ENCODE measurements at places on chromosomes 3 and 15. TPM values are rescaled to one million over a fixed set of nuclear protein-coding genes. Genes with fewer than 3 reads are reported as not detected.

- H3K27ac ChIP-seq: no peak overlapping the region
- no peaks in the 10 kb centered on the region for H3K36me3 ChIP-seq
- H3K4me3 ChIP-seq: no peak overlapping the region
- no peaks in the 10 kb centered on the region for H3K27me3 ChIP-seq
Observed at GRCh38 chr3:162193148-162194095, 696.8 kb downstream of the OTOL1 start.

DNA sequence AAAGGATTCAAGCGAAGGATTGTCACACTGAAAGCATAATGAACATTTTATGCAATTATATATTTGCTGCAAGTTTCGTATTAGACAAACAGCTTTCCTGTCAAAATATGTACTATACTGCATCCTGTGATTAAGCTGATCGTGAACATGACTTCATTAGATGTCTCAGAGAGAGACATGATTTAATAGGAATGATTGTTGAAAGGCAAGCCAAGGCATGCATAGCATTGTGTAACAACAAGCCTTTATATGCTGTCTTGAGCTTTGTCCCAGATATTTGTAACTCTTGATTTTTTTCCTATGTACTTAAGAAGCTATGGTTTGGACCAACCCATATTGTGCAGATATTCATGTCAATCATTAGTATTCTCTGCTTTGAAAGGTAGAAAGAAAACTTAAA is 309.1 kb downstream of the KCNH8 start:
- H3K27ac ChIP-seq: no peak overlapping the region
- no peak overlapping the region for H3K4me3 ChIP-seq
- no peaks in the 10 kb centered on the region for H3K27me3 ChIP-seq
- no peaks in the 10 kb centered on the region for H3K36me3 ChIP-seq
- H3K4me1 ChIP-seq: peaks cover 5% of the 10 kb centered on the region

GRCh38 chr3:63912768-63913588 is 795 bp upstream of the SCAANT1 start:
- no peaks in the 10 kb centered on the region for H3K36me3 ChIP-seq
- peak overlapping the region; percentile 40 for H3K27ac ChIP-seq
- peak; percentile 75 for DNase-seq
- H3K4me1 ChIP-seq: peaks cover 5% of the 10 kb centered on the region

DNA sequence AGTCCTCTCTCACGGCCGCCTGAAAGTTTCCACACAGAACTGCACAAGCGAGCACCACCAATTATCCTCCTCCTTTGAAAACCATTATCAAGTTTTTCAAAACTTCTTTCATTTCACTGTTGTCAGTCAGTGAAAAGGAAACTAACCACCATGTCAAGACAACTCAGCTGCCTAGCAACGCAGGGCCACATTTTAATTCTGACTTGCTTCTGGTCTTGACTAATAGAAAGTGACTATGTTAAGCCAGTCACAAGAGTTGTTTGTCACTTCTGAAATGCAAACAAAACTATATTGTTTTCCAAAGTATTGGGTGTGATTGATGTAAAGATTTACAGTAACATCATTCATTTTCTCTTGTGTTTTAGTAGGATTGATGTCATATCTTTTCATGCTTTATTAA is 612.8 kb upstream of the AGTR1 start:
- H3K4me3 ChIP-seq: no peak overlapping the region
- no peaks in the 10 kb centered on the region for H3K4me1 ChIP-seq
- no peak for DNase-seq
- no peaks in the 10 kb centered on the region for H3K27me3 ChIP-seq

GRCh38 chr3:76065964-76066363 is 280.6 kb upstream of the ZNF717 start:
- H3K27me3 ChIP-seq: no peaks in the 10 kb centered on the region
- peaks cover 20% of the 10 kb centered on the region for H3K4me1 ChIP-seq
- DNase-seq: no peak
- H3K27ac ChIP-seq: no peak overlapping the region
- no peak overlapping the region for H3K4me3 ChIP-seq

- H3K36me3 ChIP-seq: no peaks in the 10 kb centered on the region
- no peak for DNase-seq
- H3K27me3 ChIP-seq: no peaks in the 10 kb centered on the region
- no peaks in the 10 kb centered on the region for H3K4me1 ChIP-seq
- H3K27ac ChIP-seq: no peak overlapping the region
Observed at GRCh38 chr15:34603095-34603494, 19.6 kb upstream of the GOLGA8B start.

- H3K4me3 ChIP-seq: no peak overlapping the region
- no peaks in the 10 kb centered on the region for H3K27me3 ChIP-seq
- H3K36me3 ChIP-seq: no peaks in the 10 kb centered on the region
Observed at GRCh38 chr3:111903067-111903511, 44.0 kb downstream of the PHLDB2 start.

DNA sequence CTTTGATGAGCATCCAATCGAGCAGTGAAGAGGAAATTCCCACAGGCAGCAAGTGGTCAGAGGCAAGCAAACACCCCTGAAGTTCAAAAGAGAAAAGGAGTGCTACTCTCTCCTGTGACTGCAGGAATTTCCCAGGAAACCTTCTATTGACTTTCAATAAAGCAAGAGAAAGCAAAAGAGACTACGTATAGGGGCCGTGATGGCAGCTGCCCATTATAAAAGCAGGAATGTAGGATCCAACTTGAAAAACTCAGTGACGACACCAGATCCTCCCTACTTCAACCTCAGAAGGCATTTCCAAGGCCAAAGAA is 53.1 kb upstream of the IP6K2 start:
- peak overlapping the region; percentile 74 for H3K27ac ChIP-seq
- H3K36me3 ChIP-seq: no peaks in the 10 kb centered on the region
- H3K4me3 ChIP-seq: no peak overlapping the region
- H3K4me1 ChIP-seq: no peaks in the 10 kb centered on the region

DNA sequence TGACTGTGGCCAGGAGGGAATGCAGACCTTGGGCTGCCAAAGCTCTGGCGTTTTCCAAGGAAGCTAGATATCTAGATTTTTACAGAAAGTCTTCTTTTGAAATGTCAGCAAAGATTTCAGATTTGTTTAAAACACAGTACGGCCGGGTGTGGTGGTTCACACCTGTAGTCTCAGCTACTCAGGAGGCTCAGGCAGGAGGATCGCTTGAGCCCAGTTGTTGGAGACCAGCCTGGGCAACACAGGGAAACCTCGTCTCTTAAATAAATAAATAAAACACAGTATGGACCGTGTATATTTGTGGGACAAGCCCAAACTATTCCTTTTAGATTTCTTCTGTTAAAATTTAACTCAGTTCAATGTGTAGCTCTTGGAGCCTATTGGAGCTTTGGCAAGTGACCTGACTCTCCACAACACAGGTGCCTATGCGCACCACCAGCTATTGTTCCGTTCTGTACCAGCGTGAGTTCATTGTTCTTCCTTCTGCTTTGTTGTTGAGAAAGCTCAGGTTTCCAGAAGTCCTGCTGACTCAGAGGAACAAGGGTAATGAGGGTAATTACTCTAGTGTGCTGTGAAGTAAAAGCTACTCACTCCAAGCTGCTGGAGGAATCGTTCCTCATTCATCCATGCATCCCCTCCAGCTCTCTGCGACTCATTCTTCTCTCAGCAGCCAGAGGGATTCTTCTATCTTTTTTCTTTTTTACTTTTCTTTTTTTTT is 73.1 kb upstream of the SLC6A6 start:
- no peak overlapping the region for H3K4me3 ChIP-seq
- DNase-seq: peak; percentile 88
- no peaks in the 10 kb centered on the region for H3K4me1 ChIP-seq
- no peaks in the 10 kb centered on the region for H3K36me3 ChIP-seq

GRCh38 chr3:47250309-47251060 is 32.1 kb downstream of the KIF9 start:
- H3K4me1 ChIP-seq: no peaks in the 10 kb centered on the region
- no peak overlapping the region for H3K27ac ChIP-seq
- H3K4me3 ChIP-seq: no peak overlapping the region

- DNase-seq: no peak
- peaks cover 24% of the 10 kb centered on the region for H3K4me1 ChIP-seq
- H3K27me3 ChIP-seq: peaks cover 9% of the 10 kb centered on the region
- H3K27ac ChIP-seq: no peak overlapping the region
- H3K4me3 ChIP-seq: no peak overlapping the region
Observed at GRCh38 chr3:187286467-187287059, 5.0 kb downstream of the MASP1 start.

DNA sequence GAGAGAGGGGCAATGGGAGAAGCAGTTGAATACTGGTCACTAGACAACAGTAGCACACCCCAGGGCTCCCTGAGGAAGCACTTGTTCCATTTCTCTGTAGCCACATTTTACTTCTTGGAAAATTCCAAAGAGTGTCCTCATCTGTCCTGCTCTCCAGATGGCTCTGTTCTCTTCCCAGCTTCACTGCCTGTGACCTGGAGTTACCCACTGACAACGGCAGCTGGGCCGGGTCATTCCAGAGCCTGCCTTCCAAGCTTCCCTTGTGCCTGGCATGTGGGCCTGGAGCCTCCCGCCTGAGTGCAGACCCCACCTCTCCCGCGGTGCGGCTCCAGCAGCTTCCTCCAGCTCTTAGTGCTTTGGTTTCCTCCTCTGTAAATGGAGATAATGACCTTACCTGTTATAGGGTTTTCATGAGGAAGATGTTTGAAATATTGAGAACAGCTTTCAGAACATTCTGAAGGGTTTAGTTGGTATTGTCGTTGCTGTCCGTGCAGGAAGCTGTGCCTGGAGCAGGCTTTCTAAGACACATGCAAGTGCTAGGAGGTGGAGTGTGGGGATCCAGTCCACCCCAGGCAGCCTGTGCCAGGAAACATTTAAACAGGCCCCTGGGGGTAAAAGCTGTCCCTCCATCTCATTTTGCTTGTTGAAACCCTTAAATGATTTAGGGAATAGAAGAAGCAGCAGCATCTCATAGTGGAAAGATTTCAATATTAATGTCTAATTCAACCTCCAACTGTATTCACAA is 24.8 kb downstream of the EFCC1 start:
- no peak overlapping the region for H3K27ac ChIP-seq
- no peak overlapping the region for H3K4me3 ChIP-seq
- peaks cover 26% of the 10 kb centered on the region for H3K27me3 ChIP-seq
- no peaks in the 10 kb centered on the region for H3K36me3 ChIP-seq
- DNase-seq: no peak

DNA sequence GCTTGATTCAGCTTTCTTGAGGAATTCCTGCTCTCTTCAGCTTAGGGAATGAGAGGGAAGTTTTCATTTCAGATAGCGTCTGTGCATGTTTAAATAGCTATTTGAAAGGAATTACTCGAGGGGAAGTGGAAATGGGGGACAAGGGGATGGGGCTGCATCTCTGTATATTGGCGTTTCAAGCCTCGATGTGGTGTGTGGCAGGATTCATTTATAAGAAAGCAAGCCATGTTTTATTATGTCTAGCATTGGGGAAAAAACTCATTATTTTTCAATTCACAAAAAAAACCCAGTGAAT is 1.0 kb downstream of the ATP2C1 start:
- DNase-seq: peak; percentile 12
- peaks cover 38% of the 10 kb centered on the region for H3K4me1 ChIP-seq
- peak overlapping the region; percentile 78 for H3K4me3 ChIP-seq
- H3K27ac ChIP-seq: no peak overlapping the region
- H3K27me3 ChIP-seq: no peaks in the 10 kb centered on the region

DNA sequence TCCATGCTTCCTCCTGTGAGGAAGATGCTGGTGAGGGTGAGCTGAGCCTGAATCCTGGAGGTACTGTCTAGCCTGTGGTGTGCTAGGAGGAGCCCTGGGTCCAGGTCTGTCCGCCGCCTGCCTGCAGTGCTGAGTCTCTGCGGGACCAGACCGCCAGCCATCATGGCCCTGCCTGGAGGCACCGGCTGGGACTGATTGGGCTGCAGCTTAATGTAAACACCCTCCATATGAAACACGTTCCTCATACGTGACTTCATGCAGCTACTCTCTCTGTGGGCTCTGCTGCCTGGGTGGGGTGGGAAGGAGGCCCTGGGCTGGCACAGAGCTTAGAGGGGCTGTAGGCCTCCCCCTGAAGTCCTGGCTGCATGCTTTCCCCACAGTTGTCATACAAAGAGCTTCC is 67.4 kb downstream of the FBLN2 start:
- no peak for DNase-seq
- H3K4me3 ChIP-seq: no peak overlapping the region
- H3K4me1 ChIP-seq: no peaks in the 10 kb centered on the region
- no peaks in the 10 kb centered on the region for H3K27me3 ChIP-seq
- no peaks in the 10 kb centered on the region for H3K36me3 ChIP-seq

DNA sequence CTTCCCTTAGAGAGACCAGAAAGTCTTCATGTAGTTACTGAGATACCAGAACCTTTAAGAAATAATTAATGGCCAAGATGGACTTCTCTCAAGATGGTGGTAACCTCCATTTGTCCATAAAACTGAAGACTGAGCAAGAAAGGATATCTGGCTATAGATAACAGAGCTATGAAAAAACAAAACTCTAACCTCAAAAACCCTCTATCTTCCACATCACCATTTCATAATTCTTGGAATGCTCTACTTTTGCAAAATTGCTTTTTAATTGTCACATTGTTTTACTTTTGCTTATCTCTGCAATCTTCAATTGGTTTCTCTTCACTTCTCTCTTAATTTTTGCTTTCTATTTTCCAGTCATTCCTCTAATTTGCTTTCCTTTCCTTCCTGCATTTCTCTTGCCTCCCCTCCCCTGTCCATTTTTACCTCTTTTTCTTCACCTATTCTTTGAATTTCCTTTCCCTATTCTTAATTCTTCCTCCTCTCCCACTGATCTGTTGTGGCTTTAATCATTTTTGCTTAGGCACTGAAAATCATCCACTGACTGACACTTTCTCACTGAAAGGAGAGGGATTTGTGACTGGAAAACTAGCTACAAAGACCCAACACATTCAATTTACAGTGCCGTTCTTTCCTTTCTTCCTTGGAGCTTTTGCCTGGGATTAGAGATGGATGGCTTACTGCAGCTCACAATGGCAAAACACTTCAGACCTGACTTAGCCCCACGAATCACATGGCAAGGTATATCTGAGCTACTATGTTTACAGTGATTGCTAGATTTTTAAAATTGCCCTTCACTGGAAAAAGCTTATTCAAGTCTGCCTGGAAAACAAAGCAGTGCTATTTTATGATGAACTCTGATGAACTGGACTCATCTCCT is 242.8 kb downstream of the CHST2 start:
- H3K27ac ChIP-seq: no peak overlapping the region
- H3K4me1 ChIP-seq: no peaks in the 10 kb centered on the region
- no peak for DNase-seq
- H3K4me3 ChIP-seq: no peak overlapping the region
- no peaks in the 10 kb centered on the region for H3K27me3 ChIP-seq

GRCh38 chr15:50113992-50114780 is 4.8 kb downstream of the ATP8B4 start:
- H3K27ac ChIP-seq: no peak overlapping the region
- no peak for DNase-seq
- no peaks in the 10 kb centered on the region for H3K27me3 ChIP-seq
- H3K36me3 ChIP-seq: no peaks in the 10 kb centered on the region

Gene HCLS1
- 0.66 TPM for total RNA-seq

Gene ST6GAL1
- total RNA-seq: 51.6 TPM

Gene ITPKA
- total RNA-seq: 2.1 TPM

Gene CMTM7
- total RNA-seq: 32.2 TPM

Gene HIGD1A
- total RNA-seq: 118 TPM

Gene RPL39L
- total RNA-seq: 70.6 TPM

Gene PDZRN3
- 11.0 TPM for total RNA-seq

Gene SENP7
- 11.0 TPM for total RNA-seq

Gene OIP5
- total RNA-seq: 53.1 TPM

Gene IGSF10
- 0.94 TPM for total RNA-seq

All from GM23338 (cell line).